SK-N-SH (cell line): ENCODE measurements at places on chromosomes 3 and 15. TPM values are rescaled to one million over a fixed set of nuclear protein-coding genes. Genes with fewer than 3 reads are reported as not detected.
A peak's percentile ranks its signal among the peaks of the same experiment; 100 is the strongest.

DNA sequence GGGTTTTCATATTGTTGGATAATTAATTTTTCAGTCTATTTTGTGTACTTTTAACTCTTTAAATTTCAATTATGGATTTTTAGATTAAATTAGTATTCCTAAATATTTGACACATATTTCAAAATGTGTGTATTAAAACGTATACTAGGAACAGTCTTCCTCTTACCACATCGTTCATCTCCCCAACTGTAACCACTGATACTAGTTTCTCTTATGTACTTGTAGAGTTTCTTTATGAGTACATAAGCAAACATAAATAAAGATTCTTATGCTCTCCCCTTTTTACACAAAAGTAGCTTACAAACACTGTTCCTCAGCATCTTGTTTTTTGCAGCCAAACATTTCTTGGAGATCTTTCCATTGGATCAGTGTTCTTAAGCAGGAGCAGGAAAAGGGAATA lies 45.9 kb downstream of the CMSS1 start:
- DNase-seq: no peak

- peak; percentile 67 for DNase-seq
These were observed 401 bp downstream of the ZSCAN29 start for GRCh38 chr15:43370310-43370974.

SLC30A4 gene
- polyA plus RNA-seq: 1.9 and 2.8 TPM in 2 replicates

DNA sequence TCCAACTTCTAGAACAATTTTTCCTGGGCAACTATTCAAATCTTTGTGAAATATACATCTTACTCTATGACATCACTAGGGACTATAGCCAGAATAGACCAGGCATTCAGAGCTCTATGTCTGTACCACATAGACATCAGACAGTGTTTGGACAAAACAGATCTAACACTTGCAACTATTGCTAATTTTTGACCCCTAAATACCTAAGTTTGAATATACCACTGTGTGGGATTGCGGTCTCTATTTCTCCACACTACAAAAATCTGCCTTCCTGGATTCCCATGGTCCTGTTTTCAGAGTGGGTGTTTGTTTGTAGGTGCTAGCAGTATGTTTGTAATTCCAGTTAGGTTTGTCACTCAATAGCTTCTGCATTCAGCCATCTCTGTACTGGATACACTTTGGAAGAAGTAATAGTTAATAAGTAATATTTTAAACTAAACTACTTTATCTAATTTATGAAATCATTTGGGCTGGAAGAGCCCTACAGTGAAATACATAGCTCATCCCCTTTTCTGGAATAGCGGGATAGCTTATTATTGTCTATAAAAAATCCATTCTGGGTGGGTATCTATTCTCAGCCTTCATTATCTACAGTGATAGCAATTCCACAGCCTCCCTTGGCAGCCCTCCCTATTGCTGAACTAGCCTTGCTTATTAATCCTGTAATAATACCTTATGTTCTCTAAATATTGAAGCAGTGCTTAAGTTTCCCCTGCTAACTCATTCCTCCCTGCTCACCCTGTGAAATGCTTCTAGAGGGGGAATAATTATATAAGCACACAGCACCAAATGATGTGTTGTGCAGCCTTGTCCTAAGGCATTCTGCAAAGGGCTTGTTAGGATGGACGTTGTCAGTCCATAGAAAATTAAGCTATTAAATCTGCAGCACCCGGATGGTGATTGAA lies 49.4 kb downstream of the RBMS3 start:
- no peak for DNase-seq

MUSTN1 gene
- polyA plus RNA-seq: 0.42 and 0.54 TPM in 2 replicates

DNA sequence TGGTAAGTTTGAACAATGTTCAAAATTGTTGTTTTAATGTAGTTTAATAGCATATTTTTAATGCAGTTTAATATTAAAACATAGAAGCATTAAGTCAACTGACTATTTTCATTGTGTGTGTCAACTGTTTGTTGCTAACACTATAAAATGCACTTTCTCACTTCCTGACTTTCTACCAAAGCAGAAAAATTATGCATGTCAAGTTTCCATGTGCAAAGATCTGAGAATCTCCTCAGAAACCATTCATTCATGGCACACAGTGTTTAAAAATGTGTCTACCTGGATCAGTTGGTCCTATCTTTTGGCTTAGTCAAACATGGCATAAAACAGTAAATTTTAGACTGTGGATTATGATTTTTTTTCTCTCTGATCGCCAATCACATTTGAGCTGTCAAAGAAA lies 156.0 kb downstream of the PLD1 start:
- DNase-seq: no peak

FAIM gene
- polyA plus RNA-seq: 3.0 and 3.1 TPM in 2 replicates

CHRNA3 gene
- 2.3 and 6.3 TPM in 2 replicates for polyA plus RNA-seq

GRCh38 chr3:197749315-197749600 lies 425 bp upstream of the FYTTD1 start:
- DNase-seq: peak; percentile 83

- no peak for DNase-seq
These were observed 30.2 kb downstream of the SEMA7A start for GRCh38 chr15:74403588-74403919.

ALDH1A3 gene
- polyA plus RNA-seq: 3.1 and 4.4 TPM in 2 replicates

FOXL2 gene
- polyA plus RNA-seq: not detected in 2 replicates

DNA sequence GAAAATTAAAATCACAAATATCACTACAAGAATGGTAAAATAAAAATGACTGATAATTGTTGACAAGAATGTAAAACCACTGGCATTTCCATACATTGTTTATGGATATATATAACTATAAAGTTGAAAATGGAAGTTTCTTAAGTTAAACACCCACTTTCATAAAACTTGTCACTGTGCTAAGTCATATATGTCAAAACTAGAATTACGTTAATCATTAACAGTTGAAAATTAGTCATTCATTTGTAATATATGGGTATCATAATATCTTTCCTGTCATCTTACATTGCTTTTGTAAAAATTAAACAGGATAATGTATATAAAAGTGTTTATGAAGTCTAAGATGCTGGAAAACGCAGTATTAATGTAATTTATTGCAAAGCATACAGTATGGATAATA lies 1398.6 kb upstream of the ALCAM start:
- DNase-seq: no peak
